ENCODE measurements at places on chromosomes 16 and 17.

DNA sequence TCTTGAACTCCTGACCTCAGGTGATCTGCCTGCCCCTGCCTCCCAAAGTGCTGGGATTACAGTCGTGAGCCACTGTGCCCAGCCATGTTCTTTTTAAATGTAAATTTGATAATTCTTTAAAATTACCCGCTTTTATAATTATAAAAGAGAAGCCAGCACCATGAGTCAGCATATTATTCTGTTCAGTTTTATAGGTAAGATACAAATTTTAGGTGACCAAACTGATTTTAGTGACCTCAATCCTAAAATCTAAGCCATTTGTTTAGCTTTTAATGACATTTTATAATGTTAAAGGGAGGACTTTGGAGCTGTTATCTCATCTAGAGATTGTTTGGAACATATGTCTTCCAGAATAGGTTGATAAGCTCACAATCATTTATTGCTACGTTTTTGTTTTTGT is 20.8 kb upstream of the PPM1E start:
- no peak for DNase-seq

DNA sequence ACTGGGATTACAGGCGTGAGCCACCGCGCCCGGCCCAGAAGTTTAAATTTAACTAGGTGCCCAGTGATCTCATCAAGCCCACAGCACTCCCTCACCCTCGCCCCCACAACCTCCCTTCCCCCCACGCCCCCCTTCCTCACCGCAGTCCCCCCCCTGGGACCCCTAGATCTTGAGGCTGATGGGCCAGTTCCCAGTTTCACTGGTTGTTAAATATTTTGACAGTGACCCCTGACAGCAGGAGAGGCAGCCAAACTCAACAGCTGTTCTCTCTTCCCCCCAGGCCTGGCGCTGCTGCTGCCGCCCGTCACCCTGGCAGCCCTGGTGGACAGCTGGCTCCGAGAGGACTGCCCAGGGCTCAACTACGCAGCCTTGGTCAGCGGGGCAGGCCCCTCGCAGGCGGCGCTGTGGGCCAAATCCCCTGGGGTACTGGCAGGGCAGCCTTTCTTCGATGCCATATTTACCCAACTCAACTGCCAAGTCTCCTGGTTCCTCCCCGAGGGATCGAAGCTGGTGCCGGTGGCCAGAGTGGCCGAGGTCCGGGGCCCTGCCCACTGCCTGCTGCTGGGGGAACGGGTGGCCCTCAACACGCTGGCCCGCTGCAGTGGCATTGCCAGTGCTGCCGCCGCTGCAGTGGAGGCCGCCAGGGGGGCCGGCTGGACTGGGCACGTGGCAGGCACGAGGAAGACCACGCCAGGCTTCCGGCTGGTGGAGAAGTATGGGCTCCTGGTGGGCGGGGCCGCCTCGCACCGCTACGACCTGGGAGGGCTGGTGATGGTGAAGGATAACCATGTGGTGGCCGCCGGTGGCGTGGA is 15.6 kb downstream of the QPRT start:
- no peak for DNase-seq

DNA sequence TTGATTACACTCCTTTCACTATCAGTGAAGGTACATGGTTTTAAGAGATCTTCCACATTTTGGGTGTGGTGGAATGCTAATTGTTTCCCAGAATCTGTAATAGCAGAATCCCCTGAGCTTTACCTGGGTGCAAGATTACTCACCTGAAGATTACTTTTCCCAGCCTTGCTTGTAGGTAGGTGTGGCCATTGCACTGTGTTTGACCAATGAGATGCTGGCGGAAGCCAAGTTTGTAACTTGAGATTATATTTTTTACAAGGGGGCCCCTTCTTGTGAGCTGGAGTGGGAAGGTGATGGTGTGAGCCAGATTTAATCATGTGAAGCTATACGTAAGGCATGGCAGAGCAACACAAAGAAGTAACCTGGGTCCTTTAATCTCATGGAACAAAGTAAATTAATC is 294.3 kb downstream of the TOX3 start:
- no peak for DNase-seq

GRCh38 chr16:1913327-1914083 is 4.7 kb downstream of the HS3ST6 start:
- no peak for DNase-seq

DNA sequence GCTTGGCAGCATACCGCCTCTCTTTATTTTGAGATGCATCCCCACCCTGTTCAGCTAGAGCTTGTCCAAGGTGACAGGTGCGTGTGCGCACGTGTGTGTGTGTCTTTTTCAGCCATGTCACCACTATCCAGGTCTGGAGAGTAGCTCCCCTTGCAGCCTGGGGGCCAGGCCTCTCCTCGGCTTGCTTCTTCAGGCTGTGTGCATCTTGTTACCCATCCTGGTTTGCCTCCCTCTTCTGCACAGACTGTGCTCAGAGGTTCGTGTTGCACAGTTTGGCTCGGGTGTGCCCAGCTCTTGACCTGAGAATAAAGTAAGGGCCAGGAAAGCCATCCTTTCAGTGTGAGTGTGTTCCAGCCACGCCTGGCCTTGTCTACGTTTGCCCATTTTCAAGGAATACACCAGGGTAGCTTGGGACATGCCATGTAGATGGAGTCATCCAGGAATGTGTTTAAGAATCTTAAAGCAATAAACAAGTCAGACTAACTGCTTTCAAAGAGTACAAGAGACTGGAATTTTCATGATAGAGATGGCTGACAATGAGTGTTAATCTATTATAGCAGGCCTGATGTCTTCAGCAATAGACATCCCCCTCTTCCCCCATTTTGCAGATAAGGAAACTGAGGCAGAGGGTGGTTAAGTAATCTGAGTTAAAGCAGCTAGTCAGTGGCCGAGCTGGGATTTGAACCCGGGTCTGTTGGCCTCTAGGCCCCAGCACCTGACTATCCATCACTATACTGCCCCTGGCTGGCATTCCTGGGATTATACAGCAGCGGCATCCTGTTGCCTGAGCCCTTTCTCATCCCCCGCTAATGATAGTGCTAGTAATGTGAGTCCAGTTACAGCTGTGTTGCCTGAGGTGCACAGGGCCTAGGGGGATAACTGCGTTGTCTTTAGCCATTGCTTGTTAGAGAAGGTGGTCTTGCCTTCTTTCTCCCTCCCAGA is 77.9 kb downstream of the KSR1 start:
- no peak for DNase-seq

DNA sequence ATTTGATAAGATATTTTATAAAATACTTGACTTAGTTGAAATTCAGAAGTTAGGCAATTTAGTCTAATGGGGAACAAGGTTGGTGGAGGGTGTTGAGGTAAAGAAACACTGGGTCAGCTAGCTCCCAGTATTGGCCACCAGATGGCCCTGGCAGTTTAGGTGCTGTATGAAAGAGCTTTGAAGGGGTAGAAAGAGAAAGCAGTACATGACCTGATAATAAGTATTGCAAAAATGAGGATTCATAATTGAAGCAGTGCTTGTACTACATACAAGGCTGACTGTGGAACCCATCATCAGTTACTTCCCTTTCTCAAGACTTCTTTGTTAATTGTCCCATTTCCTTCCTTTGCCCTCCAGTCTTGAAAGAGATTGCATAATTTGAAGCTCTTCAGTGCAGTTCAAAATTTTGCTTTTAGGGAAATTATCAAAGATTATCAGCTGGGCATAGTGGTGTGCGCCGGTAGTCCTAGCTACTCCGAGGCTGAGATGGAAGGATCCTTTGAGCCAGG is 29.4 kb downstream of the TANC2 start:
- DNase-seq = peak; percentile 16

DNA sequence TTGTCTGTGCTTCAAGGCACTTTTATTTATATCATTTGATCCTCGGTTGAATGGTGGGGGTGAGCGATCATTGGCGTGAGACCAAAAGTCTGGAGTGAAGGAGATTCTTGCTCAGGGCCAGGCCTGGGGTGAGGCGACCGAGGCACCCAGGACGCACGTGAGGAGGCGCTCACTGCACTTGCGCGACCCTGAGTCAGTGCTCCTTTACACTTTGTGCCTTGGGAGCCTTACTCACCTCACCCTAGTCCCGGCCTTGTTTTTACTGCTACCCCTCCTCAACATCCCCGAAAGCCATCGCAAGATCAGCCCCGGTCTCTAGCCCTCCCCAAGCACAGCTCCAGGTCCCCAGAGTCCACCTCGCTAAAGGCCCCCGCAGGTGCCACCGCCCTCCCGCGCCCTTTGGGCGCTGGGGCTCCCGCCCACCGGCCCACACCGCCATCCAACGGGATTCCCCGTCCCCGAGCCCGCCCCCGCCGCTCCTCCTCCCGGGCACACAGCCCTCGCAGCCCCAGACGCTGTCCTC is 496 bp downstream of the EZH1 start:
- DNase-seq = peak; percentile 77

DNA sequence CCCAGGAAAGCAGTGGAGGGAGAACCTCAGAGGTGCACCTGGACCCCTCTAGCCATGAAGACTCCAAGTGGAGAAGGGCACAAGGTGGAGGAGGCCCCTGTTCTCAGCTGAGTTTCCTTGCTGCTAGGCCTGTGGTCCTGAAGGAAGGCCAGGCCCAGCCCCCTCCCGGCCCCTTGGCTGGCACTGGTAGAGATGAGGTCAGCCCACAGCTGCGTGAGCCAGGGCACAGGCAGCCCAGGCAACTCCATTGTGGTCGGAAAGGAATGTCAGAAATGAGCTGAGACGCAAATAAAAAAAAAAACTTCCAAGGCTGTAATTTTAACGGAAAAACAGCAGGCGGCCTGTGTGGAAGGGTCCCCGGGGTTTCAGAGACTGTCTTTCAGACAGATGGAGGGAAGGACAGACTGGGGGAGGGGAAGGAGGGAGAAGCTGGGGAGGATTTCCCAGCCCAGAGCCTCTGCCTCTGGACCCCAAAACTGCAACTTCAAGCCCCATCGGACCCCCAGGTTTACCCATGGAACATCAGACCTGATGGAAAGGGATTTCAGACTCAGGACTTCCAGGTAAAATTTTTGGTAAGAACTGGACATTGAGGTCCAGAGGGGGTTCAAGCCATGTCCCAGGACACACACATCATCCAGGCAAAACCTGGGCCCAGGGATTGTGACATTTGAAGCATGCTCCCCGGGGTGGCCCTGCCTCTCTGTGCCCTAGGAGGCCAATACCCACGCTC is 25.6 kb upstream of the MRPS23 start:
- no peak for DNase-seq

GRCh38 chr16:10865991-10866966 is 10.7 kb upstream of the CIITA start:
- DNase-seq = no peak

GRCh38 chr16:22356930-22357634 is 17.3 kb downstream of the CDR2 start:
- no peak for DNase-seq

- DNase-seq = no peak
Observed at GRCh38 chr16:30820952-30821421, 34.0 kb upstream of the ZNF629 start.

DNA sequence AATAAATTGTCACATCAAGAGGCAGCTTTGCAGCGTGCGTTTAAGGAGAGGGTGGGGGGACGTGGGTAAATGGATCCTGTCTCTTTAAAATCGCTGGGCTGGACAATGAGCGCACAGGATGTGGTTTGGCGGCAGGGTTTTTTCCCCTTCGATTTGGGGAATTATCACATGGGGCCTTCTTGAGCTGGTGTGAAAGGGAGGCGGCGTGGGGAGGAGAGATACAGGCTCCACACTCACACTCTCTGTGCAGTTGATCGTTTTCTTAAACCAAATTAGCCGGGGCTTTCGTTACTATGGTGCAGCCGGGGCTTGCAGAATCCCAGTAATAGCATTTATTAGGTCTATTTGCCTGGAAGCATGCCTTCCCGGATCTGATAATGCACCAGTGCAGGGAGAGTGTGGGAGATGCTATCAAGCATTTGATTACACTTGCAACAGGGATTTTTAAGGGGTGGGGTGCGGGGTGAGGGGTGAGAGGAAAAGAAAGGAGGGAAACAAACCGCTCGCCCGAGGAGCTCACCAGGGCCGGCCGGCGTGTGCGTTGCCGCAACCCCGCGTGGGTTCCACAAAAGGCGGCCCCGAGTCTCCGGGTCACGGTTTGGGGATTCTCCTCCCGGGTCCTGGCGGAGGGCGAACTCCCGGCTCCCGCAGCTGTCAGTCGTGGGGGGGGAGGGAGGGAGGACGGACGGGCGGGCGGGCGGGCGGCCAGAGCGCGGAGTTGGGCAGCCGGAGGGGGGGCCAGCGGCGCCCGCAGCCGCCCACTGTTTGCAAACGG is 58.8 kb upstream of the GSE1 start:
- peak; percentile 53 for DNase-seq

- no peak for DNase-seq
Observed at GRCh38 chr16:58507195-58507962, 7.4 kb downstream of the NDRG4 start.

DNA sequence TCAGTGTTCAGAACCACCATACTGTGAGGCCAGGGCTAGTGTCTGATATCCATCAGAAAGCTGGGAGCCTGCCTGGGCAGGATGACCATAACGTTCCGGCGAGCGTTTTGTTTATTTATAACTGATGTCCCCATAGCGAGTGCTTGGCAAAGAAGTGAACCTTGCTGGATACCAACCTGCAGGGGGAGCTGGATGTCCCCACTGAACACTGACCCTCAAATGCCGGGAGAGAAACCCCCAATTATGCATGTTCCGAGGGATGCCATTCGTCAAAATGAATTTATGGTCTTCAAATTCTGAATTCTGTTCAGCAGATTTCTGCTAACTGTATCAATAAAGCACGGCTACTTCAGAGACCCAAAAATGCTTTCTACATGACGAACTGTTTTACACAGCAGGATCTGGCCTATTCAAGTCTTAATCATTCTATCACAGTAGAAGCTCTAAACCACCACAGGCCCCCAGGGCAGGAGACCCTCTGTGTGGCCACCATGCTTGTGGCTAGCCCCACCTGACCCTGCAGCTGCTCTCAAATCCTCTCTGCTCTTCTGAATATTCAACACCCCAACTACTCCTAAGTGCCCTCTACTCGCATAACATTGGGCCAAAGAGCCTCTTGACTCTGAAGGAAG is 15.2 kb downstream of the MED24 start:
- DNase-seq = no peak

DNA sequence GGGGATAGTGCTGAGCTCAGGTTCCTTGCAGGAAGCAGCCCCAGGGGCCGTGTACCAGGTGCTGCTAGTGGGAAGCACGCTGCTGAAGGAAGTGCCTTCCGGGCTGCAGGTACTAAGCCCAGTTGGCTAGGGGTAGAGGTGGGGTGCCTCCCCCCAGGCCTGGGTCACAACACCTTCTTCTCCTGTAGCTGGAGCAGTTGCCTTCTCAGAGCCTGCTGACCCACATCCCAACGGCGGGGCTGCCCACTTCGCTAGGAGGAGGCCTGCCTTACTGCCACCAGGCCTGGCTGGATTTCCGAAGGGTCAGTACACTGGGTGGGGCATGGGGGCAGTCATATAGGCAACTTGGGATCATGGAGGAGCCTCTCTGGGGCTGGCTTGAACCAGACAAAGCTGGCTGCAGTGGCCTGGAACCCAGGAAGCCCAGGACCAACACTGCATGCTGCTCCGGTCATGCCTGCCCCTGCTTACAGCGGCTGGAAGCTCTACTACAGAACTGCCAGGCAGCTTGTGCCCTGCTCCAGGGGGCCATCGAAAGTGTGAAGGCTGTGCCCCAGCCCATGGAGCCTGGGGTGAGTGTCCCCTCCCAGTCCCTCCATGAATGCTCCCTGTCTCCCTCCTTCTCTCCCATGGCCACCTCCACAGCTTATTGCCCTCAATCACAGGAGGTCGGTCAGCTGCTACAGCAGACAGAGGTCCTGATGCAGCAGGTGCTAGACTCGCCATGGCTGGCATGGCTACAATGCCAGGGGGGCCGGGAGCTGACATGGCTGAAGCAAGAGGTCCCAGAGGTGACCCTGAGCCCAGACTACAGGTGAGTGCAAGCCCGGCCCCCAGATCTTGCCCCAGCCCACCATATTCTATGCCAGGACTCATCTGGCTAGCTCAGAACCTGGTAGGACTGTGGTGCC is 2.5 kb downstream of the PLEKHG4 start:
- DNase-seq = no peak

All from activated naive CD4-positive, alpha-beta T cell treated with anti-CD3 and anti-CD28 coated beads, Interleukin-2, amount 50 U/mL, for 16 hours (primary cell).